Mucosa of gallbladder (tissue), 1 donor: ENCODE measurements at places on chromosomes 7 and 10. TPM values are rescaled to one million over a fixed set of nuclear protein-coding genes. Genes with fewer than 3 reads are reported as not detected.

DNA sequence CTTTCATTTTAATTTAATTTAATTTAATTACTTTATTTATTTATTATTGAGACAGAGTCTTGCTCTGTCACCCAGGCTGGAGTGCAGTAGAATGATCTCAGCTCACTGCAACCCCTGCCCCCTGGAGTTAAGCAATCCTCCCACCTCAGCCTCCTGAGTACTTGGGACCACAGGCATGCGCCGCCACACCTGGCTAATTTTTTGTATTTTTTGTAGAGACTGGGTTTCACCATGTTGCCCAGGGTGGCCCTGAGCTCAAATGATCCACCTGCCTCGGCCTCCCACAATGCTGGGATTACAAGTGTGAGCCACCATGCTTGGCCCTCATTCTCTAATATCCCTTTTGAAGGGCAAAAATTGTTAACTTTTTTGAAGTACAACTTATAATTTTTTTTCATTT lies 92.9 kb downstream of the XRCC2 start:
- no peak for DNase-seq

- DNase-seq: peak; percentile 12
These were observed 44.5 kb upstream of the ACBD5 start for GRCh38 chr10:27285093-27285492.

The ZCWPW1 gene
- 4.6 TPM for total RNA-seq

DNA sequence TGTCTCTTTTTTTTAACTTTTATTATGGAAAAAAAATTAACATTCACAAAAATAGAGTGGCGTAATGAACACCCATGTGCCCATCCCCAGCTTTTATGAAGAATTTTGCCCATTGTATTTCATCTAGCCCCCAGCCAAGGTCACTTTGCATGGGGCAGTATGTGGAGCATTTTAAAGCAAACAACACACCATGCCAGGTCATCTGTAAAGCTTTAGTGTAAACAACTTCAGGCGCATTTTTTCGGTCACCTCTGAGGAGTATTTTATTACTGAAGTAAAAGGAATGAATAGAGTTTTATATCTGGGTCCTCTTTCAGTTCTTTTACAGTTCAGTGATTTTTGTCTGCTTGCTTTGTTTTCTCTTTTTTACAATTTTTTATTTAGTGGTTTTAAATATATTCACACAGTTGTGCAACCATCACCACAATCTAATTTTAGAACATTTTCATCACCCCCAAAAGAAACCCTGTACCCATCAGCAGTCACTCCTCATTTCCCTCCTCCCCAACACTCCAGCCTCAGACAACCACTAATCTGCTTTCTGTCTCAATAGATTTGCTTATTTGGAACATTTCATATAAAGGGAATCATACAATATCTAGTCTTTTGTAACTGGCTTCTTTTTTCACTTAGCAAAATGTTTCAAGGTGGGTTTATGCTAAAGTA lies 87.9 kb downstream of the SLC37A3 start:
- no peak for DNase-seq

GRCh38 chr10:48187713-48188485 lies 86.6 kb downstream of the FRMPD2 start:
- DNase-seq: peak; percentile 54

DNA sequence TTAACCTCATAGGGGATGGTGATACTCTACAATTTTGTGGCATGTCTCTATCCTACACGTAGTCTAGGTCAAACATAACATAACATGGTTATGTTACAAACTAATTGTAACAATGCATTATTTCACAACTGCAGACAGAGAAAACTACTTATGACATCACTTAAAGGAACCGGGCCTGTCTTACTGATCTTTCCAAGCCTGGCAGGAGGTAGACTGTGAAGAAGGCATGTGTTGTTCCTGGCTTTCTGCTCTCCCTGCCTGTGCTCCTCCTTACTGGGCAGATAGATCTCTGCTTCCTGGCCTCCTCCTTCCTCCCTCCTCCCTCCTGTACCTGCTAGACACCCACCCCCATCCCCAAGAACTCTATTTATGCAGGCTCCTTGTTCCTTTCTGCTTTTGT lies 5.4 kb downstream of the CACNB2 start:
- DNase-seq: no peak

DNA sequence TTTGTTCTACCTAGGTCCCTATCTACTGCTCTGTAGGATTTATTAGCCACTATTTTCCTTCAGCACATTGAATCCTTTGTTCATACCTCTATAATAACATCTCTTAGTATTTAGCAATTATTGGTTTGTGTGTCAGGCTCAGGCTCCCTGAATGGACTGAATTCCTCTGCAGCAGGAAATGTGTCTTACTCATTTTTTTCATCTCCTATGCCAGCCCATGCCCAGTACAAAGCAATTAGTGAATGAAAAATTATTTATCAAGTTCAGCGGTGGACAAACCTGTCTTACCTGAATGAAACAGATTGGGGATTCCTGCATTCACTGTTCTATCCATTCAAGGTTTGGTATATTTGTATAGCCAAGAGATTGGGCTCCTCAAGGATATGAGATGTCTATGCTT lies 53.7 kb downstream of the C1GALT1 start:
- DNase-seq: no peak
